ENCODE measurements at places on chromosomes 2 and 18.

GRCh38 chr2:105744091-105744908 lies 412 bp upstream of the NCK2 start:
- peak; percentile 60 for DNase-seq

DNA sequence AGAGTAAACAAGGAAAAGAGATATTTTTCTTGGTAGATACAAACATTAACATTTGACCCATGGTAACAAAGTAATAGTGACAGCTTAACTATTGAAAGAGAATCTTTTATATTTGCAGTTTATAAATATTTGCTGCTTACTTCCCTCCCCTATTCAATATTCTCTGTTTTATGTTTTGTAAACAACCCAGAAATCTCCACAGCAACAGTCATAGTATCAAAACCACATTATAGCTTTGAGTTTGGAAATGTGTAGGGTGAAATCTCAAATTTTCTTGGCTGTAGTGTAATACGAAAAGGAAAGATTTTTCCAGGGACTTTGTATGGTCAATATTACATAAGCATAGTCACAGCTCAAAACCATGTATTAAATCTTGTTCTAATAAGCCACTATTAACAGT lies 511.2 kb downstream of the METTL4 start:
- no peak for DNase-seq

- no peak for DNase-seq
These were observed 56.1 kb downstream of the ZC3H8 start for GRCh38 chr2:112198780-112199179.

DNA sequence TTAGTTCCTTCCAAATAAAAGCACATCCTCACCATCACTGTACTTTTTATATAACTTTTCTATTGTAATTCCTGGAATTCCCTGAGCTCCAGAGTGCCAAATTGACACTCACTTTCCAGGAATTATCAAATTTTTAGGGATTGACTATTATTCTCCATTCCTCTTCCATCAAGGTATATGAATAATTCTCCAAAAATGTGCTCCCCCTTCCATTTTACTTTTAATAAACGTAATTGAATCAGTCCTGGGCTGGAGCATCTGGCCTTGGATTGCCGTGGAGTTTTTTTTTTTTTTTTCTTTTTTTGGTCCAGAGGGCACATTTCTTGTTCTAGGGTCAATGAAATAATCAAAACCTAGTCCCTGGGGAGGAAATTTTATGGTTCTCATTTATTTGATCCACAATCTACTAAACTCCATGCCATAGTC lies 304.3 kb downstream of the CDCA7 start:
- no peak for DNase-seq

- no peak for DNase-seq
These were observed 229.2 kb downstream of the GLI2 start for GRCh38 chr2:120964819-120965218.

- no peak for DNase-seq
These were observed 51.4 kb downstream of the MARCHF4 start for GRCh38 chr2:216320852-216321251.

DNA sequence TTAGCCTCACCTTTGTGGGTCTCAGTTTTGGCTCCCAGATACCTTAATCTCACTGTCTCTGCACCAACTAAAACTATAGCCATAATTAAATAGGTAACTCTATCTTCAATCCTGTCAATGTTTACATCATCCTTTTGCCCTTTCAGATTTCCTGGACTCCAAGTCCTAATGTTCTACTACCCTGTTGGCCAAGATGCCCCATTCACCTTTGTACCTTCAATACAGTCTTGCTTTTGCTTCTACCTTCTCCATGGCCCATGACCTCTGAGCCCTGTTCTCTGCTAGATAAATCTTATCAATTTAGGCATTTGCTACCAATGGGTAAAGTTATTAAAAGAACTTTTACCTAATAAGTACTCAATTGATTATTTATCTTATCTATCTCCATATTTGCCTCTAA lies 635.5 kb downstream of the ARHGAP15 start:
- no peak for DNase-seq
